ENCODE measurements at places on chromosomes 2 and 18. TPM values are rescaled to one million over a fixed set of nuclear protein-coding genes. Genes with fewer than 3 reads are reported as not detected.

The REG1B gene
- 395 TPM for total RNA-seq

DNA sequence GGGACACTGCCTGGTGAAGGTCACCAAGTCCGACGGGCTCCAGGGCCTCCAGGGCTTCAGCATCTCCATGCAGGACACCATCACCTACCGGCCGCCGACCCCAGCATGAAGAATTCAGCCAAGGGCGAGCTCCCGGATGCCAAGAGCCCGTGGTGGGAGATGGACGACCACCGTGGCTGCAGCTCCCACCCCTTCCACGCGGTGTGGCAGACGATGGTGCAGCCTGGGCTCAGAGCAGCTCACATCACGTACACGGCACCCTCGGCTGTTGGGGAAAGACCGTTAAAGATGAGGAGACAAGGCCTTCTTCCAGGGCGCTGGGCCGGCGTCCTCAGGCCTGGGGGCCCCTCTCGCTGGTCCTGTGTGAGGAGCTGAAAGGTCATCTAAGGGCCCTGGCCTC lies 31.2 kb upstream of the ADNP2 start:
- no peak for DNase-seq

DNA sequence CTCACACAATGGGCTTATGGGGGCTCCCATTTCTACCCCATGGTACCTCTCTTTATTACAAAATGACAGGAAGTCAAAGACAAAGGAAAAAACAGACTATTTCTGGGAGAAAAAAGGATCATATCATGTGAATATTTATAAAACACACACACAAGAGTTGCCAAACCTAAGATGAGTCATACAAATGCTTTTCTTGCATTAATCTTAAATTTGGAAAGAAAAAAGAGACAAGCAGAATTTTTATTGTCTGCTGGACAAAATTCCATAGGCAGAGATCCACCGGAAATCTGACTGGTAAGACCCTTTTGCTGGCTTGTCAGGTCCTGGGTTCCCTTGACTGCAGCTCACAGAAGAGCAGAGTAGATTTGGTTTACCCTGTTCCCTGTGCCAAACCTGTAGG lies 1732.3 kb upstream of the PIK3C3 start:
- no peak for DNase-seq

DNA sequence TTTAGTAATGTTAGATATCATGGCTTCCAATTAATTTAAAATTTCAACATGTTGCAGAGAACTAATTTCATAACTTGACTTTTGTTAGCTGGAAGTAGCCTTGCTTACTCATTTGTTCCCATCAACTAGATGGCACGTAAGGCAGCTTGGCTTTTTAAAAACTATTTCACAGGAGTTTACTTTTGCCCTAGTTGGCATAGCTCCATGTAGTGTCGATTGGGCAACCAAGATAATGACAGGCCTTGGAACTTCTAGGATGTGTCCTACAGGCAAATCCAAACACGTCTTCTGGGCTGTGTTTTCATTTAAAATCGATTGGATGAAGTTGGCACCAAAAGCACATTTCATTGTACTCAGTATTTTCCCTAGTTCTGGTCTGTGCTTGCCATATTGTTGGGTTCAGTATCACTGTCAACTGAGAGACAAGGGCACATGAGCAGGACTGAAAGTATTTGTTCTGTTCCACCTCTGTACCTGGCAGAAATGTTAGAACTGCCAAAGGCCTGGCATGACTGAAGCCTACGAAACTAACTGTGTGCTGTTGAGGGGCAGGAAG lies 29.4 kb downstream of the HADHB start:
- no peak for DNase-seq

DNA sequence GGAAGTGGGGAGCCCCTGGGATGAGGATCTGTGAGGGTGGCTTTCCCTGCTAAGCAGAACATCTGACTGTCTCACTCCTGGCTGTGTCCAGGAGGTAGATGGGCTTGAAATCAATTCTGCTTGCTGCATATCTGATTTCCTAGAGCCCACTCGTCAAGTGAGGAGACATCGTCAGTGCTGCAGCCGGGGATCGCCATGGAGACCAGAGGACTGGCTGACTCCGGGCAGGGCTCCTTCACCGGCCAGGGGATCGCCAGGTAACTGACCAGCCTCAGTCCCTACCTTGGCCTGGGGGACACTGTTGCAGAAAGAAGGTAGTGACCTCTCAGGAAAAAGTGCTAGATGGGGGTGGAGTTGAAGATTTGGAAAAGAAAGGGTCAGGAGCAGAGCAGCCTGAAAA lies 31.3 kb downstream of the CNGA3 start:
- DNase-seq: no peak

- no peak for DNase-seq
Measured at GRCh38 chr2:107278672-107279071, 392.7 kb upstream of the ST6GAL2 start.

- no peak for DNase-seq
Measured at GRCh38 chr2:48817355-48817754, 61.8 kb upstream of the LHCGR start.
